Activated CD4-positive, alpha-beta T cell treated with anti-CD3 and anti-CD28 coated beads, Interleukin-2, amount 50 U/mL, for 24 hours (primary cell): ENCODE measurements at places on chromosomes 7 and 10.

DNA sequence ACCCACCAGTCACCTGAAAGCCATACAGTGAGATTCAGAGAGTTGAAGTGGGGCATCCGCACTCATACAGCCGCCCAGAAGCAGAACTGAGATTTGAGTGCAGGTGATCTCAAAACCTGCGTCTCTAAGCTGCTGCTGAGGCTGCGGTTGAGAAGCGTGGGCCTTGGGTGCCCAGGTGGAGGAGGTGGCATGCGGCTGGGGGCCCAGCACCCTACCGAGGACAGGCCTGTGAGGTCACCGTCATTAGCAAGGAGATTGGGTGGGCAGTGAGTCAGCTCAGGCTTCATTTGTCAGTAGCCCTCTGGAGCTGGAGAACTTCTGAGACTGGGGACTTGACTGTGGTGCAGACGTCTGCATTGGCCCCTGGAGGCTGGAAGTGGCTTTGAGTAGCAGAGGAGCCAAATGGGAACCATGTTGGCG lies 29.8 kb downstream of the ZMIZ1 start:
- no peak for DNase-seq

- DNase-seq: no peak
Observed at GRCh38 chr7:123612024-123612423, 10.4 kb downstream of the ASB15 start.

- DNase-seq: no peak
Observed at GRCh38 chr7:151131592-151132293, 35.8 kb downstream of the GBX1 start.

- DNase-seq: no peak
Observed at GRCh38 chr10:129927351-129928120, 36.5 kb downstream of the EBF3 start.

DNA sequence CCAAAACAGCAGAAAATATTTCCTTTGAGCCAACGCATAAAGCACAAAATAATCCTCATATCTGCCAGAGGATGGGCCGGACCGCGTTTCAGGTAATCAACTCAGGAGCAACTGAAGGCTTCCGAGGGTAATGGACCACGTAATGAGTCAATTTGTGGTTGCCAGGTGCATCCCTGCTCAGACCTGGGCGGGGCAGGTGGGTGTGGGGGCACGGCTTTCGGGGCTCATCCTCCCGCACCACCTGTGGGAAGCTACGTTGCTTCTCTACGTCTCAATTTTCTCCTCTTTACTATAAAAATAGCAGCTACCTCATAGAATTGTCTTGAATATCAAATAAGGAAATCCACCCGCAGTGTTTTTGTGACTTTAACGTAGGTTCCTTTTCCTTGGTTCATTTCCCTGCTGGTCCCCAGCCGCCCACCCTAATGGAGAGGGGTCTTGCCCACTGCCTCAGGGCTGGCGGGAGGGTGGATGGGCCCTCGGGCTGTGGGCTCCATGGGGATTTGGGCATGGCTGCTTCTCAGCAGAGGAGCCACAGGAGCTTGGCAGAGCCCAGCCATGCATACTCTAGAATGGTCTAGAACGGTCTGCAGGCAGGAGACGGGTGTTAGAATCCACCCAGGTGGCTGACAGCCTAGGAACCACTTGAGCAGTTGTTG lies 324.7 kb downstream of the ADARB2 start:
- no peak for DNase-seq

GRCh38 chr7:46292741-46293140 lies 371.7 kb upstream of the IGFBP3 start:
- no peak for DNase-seq
